ENCODE measurements at places on chromosomes 5 and 9. TPM values are rescaled to one million over a fixed set of nuclear protein-coding genes. Genes with fewer than 3 reads are reported as not detected.

OLFML2A gene
- total RNA-seq, result 0.11 TPM

CBY3 gene
- total RNA-seq, result 0.51 TPM

DNA sequence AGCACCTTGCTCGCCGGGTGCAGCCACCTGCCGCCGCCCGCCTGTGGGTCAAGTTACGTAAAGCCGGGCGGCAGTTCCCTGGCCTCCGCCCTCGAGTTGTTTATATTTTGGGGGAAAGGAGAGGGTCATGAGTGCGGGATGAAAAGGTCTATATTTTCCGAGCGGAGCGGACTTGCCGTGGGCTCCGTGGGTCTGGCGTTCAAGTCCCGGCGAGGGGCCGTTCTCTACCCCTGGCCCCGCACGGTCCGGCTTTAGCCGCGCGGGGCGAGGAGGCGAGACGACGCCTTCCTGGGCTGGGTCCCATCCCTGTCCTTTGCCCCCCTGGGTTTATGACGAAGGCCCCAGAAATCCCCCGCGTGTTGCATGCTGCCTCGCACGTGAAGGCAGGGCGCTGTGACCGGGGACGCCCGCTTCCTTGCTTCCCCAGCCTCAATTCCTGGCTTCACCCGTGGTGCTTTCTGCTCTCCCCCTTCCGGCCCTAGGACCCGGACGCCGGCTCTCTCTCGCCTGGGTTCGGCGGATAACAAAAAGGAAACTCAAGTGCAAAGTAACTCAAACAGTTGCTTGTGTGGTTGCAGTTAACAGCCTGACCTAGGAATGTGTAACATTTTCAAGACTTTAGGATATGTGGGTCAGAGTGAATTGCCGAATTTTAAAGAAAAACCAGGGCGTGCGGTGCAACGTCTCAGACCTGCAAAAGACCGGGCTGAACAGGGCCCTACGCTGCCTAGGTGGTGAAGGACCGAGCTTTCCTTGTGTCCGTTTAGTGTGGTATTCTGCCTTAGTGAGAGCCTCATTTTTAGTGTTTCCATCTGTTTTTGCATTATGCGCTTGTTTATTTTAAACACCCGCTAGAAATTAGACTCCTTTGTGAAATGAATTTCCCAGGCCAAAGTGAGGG is 810 bp downstream of the VPS13A start:
- DNase-seq, result peak; percentile 44

- no peak for DNase-seq
These were observed 31.1 kb downstream of the DIRAS2 start for GRCh38 chr9:90611568-90611967.

DNA sequence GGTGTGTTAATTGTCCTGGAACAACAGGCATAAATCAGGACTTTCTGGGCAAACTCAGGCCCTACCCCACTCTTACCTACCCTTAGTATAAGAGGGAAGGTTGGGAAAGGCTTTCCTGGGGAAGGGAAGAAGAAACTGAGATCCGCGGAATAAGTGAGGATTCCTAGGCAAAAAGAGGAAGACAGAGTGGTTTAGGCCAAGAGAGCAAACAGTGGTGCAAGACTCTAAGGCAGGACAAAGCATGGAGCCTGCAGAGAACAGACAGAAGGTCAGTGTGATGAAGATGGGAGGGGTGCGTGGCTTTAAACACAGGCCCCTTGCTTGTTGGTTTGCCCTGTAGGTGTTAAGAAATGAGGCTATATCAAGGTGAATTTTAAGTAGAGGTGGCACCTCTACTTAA is 69.4 kb downstream of the TMC1 start:
- DNase-seq, result no peak

FBP2 gene
- not detected for total RNA-seq

All from activated T-helper 2 cell treated with anti-CD3 and anti-CD28 coated beads, Interferon-gamma antibody, Interleukin-2, Interleukin-4, amounts not matched to agents 10 μg/mL and 5 μg/mL and 100 μg/mL, durations not matched to agents 14 hours and 24 hours and 36 hours (primary cell).